Forelimb muscle (tissue), 1 donor: ENCODE measurements at places on chromosomes 3 and 15.

- DNase-seq = no peak
Measured at GRCh38 chr3:12175844-12176453, 17.2 kb upstream of the TIMP4 start.

- DNase-seq = no peak
Measured at GRCh38 chr3:172321035-172321434, 127.2 kb downstream of the GHSR start.

DNA sequence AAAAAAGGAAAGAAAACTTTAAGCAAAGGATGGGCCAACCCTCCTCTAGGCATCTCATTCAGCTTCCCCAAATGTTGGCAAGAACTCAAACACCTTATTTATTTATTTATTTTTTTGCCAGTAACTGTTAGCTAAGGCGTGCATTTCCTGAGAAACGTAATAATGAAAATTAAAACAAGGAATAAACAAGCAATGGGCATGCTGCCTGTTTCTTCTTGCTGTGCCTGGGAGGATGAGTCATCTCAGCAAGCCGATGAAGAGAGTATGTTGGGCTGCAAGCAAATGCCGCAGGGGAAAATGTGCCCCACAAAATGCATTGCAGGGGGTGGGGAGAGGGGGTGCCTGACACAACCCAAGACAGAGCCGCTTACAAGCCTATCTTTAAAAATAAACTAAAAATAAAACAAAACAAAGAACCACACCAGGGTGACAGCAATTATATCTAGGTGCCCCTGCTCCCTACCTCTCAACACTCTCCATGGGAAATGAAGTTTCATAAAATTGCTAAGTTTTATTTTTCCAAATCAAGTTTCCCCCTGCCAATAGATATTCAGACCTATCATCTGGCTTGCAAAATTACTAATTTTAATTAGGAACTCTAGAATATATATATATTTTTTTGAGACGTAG lies 40.3 kb downstream of the EIF4E3 start:
- no peak for DNase-seq

DNA sequence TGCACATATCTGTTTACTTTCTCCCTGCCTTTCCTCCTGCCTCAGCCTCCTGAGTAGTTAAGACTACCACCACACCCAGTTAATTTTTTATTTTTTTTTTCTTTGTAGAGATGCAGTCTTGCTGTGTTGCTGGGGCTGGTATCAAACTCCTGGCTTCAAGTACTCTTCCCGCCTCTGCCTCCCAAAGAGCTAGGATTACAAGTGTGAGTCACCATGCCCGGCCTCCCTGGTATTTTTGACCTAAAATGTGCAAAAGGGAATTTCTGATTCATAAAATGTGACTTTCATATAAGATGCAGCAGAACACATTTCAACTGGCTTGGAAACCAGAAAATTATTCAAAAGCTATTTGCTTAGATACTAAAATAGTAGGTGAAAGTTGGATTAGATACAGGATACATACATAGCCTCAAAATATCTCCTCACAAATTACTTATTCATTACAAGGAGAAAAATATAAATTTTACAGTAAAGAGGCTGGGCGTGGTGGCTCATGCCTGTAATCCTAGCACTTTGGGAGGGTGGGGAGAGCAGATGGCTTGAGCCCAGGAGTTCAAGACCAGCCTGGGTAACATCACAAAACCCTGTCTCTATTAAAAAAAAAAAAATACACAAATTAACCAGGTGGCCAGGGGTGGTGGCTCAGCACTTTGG lies 32.0 kb downstream of the MAP4 start:
- DNase-seq = no peak

- no peak for DNase-seq
Measured at GRCh38 chr3:189778340-189778950, 147.3 kb downstream of the TP63 start.

DNA sequence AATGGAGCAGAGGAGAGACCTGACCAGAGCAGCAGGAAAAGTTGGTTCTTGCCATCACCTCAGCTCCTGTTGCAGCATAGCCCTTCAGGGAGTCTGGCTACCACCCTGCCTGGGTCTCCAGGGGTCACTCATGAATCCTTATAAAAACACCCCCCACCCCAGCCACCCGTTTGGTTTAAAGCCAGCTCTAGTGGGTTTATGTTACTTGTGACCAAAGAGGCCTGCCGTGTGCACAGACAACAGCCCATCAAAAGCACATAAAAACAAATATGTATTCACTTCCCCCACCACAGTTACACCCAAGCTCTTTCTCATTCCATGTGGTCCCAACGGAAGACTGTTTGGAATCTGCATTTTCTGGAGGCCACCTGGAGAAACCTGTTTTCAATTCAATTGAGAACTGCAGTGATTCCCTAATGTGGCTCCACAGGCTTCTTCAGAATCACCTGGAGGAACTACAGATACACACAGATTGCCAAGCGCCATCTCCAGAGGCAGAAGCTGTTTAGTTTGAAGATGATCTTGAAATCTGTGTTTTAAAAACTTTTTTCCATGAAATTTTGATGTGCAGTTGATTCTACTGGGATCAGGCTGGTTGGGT lies 13.8 kb downstream of the FOXL2 start:
- DNase-seq = no peak

DNA sequence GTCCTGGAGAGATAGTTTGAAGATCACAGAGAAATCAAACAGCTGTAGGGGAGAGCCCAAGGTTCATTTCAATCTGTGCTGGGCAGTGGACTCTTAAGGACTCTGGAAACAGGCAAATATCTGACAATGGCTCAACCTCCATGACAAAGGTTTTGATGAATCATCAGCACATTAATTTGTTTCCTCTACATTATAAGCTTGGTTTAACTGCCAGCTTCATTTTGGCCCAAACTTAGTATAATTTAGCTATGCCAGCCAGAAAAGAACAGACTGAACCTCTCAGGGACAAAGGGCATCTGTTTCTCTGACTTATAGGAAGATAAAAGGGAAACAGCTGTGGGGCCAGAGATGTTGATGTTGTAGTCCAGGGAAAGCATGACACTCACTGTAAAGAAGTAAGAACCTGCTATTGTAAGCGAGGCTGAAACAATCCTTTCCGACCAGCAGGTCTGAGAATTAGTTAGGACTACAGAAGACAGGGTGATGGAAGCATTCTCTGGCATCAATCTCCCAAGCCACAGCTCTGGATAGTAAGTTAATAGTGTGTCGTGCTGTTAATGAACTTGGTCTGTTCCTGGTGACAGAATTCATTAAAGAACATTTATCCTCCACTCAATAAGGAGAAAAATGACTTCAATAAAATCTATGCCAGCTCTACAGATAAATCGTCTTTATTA lies 110.1 kb downstream of the KCNMB2 start:
- DNase-seq = no peak

- no peak for DNase-seq
Measured at GRCh38 chr3:45082142-45082538, 56.0 kb downstream of the CLEC3B start.

GRCh38 chr3:52181543-52181942 lies 16.4 kb upstream of the ALAS1 start:
- no peak for DNase-seq

GRCh38 chr3:82087958-82088357 lies 326.5 kb upstream of the GBE1 start:
- no peak for DNase-seq

- DNase-seq = no peak
Measured at GRCh38 chr3:52146189-52146588, 8.0 kb downstream of the POC1A start.

DNA sequence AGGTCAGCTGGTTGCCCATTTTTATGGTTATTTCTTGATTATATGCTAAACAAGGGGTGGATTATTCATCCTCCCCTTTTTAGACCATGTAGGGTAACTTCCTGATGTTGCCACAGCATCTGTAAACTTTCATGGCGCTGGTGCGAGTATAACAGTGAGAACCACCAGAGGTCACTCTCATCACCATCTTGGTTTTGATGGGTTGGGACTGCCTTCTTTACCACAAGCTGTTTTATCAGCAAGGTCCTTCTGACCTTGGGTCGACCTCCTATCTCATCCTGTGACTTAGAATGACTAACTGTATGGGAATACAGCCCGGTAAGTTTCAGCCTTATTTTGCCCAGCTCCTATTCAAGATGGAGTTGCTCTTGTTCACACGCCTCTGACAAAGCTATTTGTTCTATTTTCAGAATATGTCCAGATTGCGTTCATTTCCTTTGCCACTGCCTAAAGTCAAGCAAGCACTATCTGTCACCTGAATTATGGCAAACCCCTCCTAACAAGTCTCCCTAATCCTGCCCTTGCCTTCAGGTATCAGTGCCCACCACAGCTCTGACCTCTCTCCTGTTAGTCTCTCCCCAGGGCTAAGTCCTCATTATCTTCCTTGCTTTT lies 308.5 kb downstream of the ROBO2 start:
- DNase-seq = no peak

- DNase-seq = no peak
Measured at GRCh38 chr3:40586901-40587300, 62.1 kb downstream of the ZNF621 start.
